ENCODE measurements at places on chromosomes 2 and 18.

- peak; percentile 76 for DNase-seq
These were observed 195.9 kb downstream of the SH3RF3 start for GRCh38 chr2:109324861-109325260.

- no peak for DNase-seq
These were observed 28.9 kb downstream of the PTGR3 start for GRCh38 chr18:75179819-75180600.

GRCh38 chr2:43328133-43328532, 101.7 kb upstream of the ZFP36L2 start:
- DNase-seq = no peak

GRCh38 chr2:30653847-30654246, 153.4 kb downstream of the CAPN13 start:
- DNase-seq = no peak

GRCh38 chr2:126976721-126977328, 78.1 kb downstream of the TEX51 start:
- no peak for DNase-seq

DNA sequence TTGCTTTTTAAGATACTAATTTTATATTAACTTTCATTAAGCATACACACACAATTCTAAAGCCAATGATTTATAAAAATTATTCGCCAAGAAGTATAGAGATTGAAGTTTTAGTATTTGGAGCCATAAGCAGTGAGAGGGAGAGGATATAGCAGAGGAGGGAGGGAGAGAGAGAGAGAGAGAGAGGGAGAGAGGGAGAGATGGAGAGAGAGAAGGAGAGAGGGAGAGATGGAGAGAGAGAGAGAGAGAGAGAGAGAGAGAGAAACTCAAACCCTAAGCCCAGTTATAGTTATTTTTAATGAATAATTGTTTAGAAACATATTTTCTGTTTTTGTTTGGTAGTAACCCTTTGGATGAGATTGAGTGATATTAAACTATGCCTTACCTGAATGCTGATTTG, 5.3 kb downstream of the TWIST2 start:
- no peak for DNase-seq
